ENCODE measurements at places on chromosomes 13 and 19.

GRCh38 chr19:44772959-44773358 lies 4.7 kb upstream of the CBLC start:
- no peak for DNase-seq

GRCh38 chr13:113471844-113472243 lies 18.6 kb upstream of the ADPRHL1 start:
- no peak for DNase-seq

DNA sequence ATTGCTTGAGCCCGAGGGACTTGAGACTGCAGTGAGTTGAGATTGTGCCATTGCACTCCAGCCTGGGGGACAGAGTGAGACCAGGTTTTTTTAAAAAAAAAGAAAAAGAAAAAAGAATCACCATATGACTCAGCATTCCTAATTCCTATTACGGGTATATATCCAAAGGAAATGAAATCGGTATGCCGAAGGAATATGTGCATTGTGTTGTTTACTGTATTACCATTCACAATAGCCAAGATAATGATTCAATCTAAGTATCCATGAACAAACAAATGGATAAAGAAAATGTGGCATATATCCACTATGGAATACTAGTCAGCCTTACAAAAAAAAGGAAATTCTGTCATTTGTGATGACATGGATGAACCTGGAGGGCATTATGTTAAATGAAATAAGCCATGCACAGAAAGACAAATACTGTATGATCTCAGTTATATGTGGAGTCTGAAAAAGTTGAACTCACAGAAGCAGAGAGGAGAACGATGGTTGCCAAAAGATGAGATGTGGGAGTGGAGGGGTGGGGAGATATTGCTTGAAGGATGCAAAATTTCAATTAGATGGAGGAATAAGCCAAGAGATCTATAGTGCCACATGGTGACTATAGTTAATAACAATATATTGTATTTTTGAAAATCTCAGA lies 4.3 kb upstream of the KL start:
- no peak for DNase-seq

- DNase-seq: no peak
These were observed 12.5 kb upstream of the ATP1A3 start for GRCh38 chr19:42006569-42006968.

DNA sequence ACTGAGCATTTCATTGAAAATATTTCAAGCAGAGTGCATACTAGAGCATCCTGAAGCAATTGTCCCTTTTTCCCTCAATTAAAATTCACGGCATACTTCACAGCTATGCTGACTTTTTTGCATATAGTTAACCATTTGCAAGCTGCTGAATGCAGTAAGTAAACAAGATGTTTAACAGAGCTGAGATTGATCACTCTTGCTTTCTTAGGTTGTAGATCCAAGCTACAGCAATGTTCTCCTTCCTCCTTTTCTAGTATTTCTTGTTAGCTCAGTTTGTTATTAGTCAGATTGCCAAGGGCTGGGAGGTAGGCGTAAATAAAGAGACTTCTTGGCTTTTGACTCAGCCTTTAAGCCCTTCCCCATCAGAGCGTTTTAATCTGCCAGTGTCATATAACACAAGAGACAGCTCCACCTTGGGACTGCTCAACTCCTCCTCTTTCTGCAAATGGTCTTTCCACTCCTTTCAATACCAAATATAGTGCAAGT lies at the start of gene SLITRK6:
Gene SLITRK6 (minus strand): TSS at position 323 of the 486 bp plus-strand sequence. CDS start 2,911 bp downstream, outside the sequence.
- DNase-seq: peak; percentile 32

DNA sequence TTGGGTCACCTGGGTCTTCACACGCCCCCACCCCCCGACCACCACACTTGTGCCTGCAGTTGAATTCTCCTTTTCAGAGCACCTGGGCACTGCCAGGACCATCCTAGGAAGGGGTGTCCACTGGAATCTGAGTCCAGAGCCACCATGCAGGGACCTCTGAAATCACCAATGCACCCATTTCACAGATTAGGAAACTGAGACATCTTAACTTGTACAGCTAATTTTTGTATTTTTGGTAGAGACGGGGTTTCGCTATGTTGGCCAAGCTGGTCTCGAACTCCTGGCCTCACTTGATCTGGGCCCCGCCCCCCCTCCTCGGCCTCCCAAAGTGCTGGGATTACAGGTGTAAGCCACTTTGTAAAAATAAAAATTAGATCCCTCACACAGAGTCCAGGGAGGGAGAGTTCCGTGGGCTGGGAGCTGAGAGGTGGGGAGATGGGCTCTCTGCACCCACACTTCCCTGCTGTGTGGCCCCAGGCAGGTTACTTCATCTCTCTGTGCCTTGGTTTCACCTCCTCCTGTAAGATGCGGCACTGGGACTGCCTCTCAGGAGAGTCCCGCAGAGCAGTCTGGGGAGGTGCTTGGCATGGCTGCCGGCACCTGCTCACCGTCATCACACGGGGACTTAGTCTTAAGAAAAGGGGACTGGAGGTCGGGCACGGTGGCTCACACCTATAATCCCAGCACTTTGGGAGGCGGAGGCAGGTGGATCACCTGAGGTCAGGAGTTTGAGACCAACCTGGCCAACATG lies 45.9 kb upstream of the C19orf12 start:
- no peak for DNase-seq

DNA sequence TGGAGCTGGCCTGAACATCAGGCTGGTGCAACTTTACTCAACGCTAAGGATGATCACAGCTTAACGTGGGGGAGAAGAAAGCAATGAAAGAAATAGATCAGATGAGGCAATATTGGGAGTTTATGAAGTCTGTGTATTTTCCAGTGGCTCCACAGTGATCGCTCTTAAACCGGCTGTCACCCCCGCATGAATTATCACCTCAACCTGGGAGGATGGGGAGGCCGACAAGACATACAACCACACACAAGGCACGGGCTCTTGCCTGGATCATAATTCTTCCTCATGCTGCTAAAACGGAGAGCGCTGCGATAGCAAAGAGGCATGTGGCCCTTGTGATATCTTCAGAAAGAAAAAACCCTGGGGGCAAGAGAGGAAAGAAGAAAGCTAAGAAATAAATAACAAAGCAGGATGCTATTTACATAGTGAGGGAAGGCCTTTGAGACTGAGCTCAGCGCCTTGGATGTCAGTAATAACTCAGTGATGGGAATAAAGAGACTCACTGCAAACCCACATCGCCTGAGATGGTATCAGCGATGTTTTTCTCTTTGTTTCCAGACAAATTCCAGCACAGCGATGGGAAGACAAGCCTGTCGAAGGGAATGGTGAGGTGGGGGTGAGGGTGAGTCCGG lies 19.1 kb upstream of the CHST8 start:
- no peak for DNase-seq

DNA sequence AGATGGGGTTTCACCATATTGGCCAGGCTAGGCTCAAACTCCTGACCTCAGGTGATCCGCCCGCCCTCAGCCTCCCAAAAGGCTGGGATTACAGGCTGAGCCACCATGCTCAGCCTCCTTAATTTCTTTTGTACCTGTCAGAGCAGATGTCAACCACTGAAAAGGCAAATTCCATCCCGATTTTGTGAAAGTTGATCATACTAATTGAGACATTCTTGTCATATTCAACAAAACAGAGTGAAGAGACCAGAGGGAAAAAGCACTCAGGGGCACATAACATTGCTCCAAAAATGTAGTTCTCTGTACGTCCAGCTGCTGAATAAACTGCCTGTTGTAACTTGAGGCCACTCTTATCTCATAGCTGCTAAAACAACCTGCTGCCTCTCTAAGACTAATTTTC lies 27.4 kb upstream of the PSPC1 start:
- DNase-seq: no peak

- no peak for DNase-seq
These were observed 3.9 kb downstream of the AP1M2 start for GRCh38 chr19:10583036-10583776.

DNA sequence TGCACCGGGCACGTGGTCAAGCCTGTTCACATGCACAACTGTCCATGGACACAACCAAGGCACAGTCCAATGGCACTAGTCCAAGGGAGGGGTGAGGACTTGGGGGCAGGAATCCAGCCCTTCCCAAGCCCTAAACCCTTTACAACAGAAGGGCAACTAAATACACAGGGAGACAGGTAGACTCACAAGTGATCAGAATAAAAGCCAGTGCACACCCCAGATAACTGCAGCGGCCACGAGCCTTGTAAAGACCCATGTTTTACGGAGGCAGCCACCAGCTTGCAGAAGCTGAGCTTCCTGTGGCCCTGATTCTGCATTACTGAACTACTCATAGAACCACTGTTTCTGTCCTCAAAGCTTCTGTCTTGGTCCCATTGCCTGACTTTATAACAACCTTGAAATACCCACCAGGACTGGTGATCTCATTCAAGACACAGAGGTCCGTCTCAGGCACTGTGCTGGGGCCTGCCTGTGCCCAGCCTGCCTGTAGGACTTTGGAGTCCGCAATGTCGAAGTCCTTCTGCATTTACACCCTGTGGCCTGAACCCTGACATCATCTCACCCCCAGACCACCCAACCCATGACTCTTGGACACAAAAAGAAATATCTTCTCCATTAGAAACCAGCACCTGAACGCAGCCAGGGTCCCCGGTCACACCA lies 181.2 kb downstream of the COL4A1 start:
- DNase-seq: no peak

DNA sequence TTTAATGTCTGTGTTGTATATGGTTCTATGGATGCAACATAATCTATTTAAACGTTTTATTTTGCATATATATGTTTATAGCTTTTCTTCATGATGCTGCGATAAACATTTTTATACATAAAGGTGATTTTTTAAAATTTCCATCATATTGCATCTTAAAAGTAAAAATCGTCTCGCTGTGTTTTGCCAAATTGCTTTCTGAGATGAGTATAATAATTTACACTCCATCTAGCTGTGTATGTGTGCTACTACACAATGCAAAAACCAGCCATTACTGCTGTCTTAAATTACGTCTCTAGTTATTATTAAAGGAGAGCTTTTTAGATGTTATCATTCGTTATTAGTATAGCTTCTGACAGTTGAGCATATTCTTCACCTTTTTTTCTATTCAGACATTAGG lies 37.2 kb downstream of the METTL21C start:
- no peak for DNase-seq

- peak; percentile 75 for DNase-seq
These were observed 28.4 kb downstream of the PSG1 start for GRCh38 chr19:42850981-42851717.

DNA sequence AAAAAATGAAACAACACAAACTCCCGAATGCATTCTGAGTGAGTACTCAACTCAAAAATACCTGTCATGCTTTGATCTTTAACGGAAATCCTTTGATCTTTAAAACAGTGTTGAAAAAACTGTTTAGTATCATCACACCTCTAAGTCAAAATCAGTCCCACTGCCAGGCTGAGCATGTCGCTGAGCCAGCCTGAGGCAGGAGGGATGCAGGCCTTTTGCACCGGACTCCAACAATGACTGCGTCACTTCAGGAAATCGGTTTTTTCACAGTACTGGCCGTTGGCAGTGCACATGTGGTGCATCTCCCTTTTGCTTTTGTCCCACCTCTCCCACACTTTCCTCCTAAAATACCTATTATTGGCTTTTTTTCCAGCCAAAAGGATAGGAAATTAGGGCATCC lies 78.2 kb downstream of the SHISA2 start:
- DNase-seq: no peak

- peak; percentile 43 for DNase-seq
These were observed 2.8 kb upstream of the A1BG start for GRCh38 chr19:58355908-58356765.

DNA sequence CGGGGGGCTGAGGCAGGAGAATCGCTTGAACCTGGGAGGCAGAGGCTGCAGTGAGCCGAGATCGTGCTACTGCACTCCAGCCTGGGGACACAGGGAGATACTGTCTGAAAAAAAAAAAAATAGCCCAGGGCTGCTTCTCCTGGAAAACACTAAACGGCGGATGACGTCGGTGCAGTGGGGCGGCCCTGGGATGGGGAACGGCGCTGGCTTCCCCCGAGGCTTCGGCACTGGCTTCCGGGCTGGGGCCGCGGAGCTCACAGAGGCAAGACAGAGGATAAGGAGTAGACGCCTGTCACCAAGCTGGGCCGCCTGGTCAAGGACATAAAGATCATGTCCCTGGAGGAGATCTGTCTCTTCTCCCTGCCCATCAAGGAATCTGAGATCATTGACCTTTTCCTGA lies 5.0 kb downstream of the PRSS57 start:
- no peak for DNase-seq
